ENCODE measurements at places on chromosomes 16 and 17.
A peak's percentile ranks its signal among the peaks of the same experiment; 100 is the strongest.

DNA sequence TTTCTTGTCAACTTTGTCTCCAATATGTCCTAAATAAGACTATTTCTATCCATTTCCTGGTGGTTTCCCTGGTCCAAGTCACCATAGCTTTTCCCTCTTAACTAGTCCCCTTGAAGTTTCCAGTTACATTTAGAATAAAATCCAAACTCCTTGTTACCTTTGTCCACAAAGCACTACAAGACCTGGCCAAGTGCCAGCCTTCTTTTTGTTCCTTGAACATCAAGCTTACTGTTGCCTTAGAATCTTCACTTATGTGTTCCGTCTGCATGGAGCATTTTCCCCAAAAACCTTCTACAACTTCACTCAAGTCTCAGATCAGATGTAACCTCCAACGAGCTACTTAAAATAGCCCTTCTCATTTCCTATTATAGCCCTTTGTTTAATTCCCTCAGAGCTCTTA is 101.4 kb downstream of the ITFG1 start:
- no peak for DNase-seq

DNA sequence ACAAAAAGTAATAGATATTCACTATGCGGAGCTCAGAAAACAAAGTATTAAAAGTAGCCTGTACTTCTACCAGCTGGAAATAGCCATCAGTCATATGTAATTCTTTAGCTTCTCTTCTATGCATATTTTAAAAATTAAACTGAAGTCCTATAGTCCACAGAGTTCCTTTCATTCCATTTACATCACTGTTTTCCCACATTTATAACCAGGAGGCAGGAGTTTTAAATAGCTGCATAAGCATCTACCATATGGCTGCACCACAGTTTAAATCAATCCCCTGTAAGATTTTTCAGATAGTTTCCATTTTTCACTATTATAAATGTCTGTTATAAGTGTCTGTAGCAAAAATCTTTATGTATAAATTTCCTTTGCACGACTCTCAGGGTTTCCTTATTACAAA is 45.1 kb downstream of the ZFHX3 start:
- DNase-seq: no peak

DNA sequence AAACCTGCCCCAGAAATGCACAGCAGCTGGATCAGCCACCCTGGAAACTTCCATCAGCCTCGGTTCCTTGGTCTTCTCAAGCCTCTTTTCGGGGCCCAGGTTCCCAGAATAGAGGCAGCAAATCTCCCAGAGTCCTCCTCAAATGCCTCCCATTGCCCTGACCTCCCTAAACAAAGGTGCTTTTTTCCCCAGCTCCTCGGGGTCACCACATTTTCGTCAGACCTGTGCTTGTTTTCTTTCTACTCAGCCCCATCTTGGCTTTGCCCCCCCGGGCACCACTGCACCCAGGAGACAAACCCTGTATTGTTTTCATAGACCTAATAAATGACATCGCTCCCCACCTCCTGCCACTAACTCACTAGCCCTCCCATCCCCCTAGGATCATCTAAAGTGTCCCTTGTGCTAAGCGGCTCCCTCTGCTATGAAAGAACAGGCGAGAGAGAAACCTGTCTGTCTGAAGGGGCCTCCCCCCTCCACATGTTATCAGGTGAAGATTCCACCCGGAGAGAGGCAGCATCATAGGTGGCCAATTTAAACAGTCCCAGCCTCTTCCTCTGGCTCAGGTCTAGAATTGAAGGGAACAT is 451.1 kb downstream of the SOX9 start:
- no peak for DNase-seq

- no peak for DNase-seq
Measured at GRCh38 chr16:47612711-47613110, 151.6 kb downstream of the PHKB start.

- peak; percentile 90 for DNase-seq
Measured at GRCh38 chr16:88569985-88570690, at the start of gene ZC3H18. Gene ZC3H18, plus strand, starts transcription at chr16:88570403. Its CDS starts 6,721 bp downstream, at chr16:88577124.

DNA sequence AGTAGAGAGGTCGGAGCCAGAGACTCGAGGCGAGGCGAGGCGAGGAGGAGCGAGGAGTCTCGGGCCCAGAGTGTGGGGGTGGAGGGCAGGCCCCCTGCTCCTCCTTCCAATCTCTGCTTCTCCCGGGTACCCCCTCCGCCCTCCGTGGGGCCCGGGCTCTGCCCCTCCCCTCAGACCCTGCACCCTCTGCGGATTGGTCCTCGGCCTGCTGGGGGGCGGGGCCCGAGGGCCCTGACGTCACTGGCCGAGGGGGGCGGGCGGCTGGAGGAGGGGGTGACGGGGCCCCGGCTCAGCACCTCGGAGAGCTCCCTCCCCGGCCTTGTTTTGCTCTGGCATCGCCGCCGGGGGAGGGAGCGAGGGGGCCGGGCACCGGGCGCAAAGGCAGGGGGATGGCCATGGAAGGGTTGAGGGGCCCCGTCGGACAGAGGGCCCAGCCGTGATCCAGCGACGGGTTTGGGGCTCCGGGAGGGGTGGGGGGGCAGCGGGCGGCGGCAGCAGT is at the start of gene RUNDC3A:
TSS of gene RUNDC3A (plus strand) at position 282 of the 499 bp plus-strand sequence. CDS start 232 bp downstream, outside the sequence.
- DNase-seq: peak; percentile 63

GRCh38 chr17:14693382-14693781 is 392.5 kb downstream of the HS3ST3B1 start:
- DNase-seq: no peak

GRCh38 chr17:78497115-78497540 is 80.1 kb downstream of the DNAH17 start:
- DNase-seq: no peak

DNA sequence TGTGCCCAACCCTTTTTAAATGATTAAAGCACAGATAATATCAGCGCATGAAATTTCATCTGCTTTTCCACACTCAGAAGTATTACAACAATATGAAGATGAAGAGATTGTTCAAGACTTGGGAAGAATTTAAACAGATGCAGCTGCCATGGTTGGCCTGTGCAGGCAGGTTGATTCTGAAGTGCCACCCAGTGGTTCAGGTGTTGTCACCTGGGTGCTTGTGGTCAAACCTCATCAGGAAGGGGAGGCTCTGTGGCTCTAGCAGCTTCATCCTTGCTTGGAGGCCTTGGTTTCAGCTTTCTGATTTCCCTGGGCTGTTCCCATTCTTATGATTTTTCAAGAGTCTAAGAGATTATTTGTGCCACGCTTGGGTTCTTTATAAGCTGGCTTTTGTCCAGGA is 22.2 kb upstream of the CLEC18C start:
- DNase-seq: no peak

DNA sequence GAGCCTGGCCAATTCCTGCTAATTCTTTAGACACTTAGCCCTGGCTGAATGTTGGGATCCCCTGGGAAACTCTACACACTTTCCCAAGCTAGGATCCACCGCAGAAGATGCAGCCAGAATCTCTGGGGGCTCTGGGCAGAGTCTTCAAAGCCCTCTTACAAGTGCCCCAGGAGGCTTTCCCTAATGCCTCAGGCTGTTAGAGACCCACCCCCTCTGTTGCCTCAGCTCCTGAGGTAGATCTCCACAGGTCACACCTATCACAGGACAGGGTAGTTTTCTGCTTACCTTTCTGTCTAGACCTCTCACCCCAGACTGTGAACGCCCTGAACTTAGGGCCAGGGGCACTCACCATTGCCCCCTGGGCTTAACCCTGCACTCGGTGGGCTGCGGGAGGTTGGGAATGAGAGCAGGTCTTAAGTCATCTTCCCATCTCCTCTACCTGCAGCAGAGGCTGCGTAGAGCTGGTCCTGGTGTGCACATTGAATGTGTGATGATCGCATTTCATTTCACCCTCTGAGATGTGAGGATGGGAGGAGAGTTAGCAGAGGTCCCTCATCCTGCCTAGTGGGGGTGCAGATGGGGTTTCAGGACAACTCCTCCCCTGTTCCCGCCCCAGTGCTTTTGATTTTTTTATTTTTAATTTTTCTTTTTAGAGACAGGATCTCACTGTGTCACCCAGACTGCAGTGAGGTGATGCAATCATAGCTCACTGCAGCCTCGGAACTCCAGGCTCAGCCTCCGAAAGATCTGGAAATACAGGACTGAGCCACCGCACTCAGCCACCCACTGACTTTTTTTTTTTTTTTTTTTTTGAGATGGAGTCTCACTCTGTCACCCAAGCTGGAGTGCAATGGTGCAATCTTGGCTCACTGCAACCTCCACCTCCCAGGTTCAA is 89.0 kb upstream of the LHX1 start:
- DNase-seq: no peak

DNA sequence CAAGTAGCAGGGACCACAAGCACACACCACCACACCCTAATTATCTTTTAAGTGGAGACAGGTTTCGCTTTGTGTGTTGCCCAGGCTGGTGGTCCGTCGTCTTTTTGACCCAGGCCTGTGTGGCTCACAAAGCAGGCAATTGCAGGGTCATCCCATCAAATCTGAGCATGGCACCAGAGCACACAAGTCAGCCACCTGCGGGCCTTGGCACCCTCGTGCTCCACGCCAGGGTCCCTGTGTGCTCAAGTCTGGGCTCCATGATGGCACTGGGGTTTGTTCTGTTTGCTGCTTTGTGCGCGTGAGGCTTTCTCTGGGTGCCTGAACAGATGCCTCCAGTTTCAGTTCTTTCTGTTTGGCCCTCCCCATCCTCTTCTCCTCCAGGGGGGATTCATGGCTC is 2.4 kb upstream of the CAPN15 start:
- no peak for DNase-seq

- DNase-seq: no peak
Measured at GRCh38 chr16:15491411-15491810, 57.0 kb downstream of the BMERB1 start.

- no peak for DNase-seq
Measured at GRCh38 chr17:79617740-79618382, 7.0 kb upstream of the RBFOX3 start.

- no peak for DNase-seq
Measured at GRCh38 chr16:70294385-70295025, 4.5 kb upstream of the DDX19B start.

DNA sequence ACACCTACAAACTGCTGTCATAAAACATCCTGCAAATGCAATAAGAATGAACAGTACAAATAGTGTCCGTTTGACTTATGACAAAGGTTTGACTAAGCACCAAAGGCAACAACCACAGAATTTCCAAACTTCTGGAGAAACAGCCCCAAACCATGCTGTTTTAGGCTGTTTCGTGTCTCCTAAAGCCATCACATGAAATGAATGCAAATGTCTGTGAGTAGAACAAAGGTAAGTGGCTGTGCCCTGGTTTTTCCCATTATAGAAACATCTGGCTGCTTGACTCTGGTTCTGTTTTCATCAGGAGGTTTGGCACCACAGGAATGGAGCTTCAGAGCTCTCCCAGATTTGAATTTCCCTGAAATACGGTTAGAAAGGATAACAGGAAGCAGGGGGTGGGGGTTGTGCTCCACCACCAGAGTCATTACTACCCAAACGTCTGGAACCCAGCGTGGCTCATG is 4.6 kb upstream of the EMP2 start:
- DNase-seq: no peak

- DNase-seq: no peak
Measured at GRCh38 chr17:45172232-45172540, 10.5 kb downstream of the HEXIM2 start.

DNA sequence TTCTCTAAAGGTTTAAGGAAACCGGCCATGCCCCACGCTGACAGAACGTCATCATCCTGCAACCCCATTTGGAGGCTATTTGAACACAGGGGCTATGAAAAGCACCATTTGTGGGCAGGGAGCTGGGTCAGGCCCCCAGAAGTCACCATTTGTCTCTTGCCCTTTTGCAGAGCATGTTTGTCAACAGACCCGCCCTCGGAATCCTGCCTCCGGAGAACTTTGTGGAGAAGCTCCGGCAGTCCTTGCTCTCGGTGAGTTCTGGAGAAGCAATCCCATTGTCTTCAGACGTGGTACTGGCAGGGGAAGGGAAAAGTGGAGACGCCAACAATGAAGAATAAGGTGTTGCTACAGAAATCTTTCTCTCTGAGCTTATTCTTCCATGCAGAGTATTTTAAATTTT is 33.5 kb downstream of the TMEM186 start:
- no peak for DNase-seq

GRCh38 chr17:50517011-50517410 is 8.8 kb downstream of the MYCBPAP start:
- DNase-seq: no peak

DNA sequence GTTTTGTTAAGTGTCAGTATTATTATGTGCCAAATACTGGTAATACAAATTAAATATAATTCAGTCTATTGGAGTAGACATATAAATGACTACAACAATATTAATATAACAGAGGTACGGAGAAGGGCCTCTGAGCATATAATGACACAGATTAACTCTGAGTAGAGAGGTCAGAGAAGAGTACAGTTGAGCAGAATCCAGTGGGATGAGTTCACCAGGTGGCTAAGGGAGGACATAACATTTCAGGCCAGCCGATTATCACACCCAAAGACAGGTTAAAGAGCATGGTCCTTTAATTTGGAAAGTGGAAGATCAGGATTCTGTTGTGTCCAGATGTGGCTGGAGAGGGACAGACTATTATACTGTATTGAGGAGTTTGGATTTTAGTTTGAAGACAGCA is 11.3 kb downstream of the NFATC3 start:
- DNase-seq: no peak

GRCh38 chr16:84055366-84055765 is 12.8 kb upstream of the SLC38A8 start:
- DNase-seq: no peak

- no peak for DNase-seq
Measured at GRCh38 chr17:39954876-39955275, 7.9 kb upstream of the GSDMA start.

GRCh38 chr17:63774141-63774968 is at the start of gene DDX42:
Gene DDX42, plus strand, starts transcription at chr17:63774170. Its CDS starts 12,880 bp downstream, at chr17:63787050.
- no peak for DNase-seq

DNA sequence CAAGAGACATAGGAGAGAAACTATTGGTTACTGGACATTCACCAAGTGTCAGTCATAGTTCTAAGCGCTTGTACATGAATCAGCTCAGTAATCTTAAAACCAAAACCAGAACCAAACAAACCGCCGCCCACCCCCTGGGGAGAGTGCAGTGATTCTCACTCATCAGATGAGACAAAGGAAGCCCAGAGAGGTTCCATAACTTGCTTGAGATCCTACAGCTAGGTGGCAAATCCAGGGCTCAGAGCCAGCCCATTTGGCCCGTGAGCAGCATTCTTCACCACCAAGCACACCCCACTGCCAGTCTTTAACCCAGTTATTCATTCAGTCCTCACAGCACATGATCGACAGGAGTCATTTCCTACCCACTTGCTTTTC is 37.2 kb upstream of the RGS9 start:
- DNase-seq: peak; percentile 69

- no peak for DNase-seq
Measured at GRCh38 chr17:60315650-60316049, 76.3 kb downstream of the USP32 start.

- no peak for DNase-seq
Measured at GRCh38 chr16:11755022-11755760, 12.5 kb upstream of the TXNDC11 start.

DNA sequence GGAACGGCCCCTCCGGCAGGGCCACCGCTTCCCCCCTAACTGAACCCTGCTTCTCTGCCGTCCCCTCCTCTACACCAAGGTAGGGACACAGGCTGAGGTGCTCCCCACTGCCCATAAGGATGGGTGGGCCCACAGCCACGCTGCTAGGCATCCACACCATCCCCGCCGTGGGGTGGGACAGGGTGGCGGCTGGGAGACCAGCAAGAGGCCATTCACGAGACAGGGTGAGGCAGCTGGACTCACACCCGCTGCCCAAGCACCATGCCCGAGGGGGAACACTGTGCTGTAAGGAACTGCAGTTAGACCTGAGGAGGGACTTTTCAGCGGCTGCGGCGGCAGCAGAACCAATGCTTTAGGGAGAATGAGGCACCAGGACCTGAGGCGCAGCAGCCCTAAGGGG is 47.5 kb upstream of the RRN3 start:
- DNase-seq: no peak

GRCh38 chr17:67244431-67245072 is 444 bp downstream of the HELZ start:
- no peak for DNase-seq

Measured in stimulated activated CD8-positive, alpha-beta memory T cell treated with anti-CD3 and anti-CD28 coated beads, Interleukin-15, amount 100 ng/mL, for 4 hours (primary cell).